Stimulated activated CD4-positive, alpha-beta T cell treated with anti-CD3 and anti-CD28 coated beads, Interleukin-15, amount 100 ng/mL, for 48 hours (primary cell): ENCODE measurements at places on chromosomes 12 and 14.

DNA sequence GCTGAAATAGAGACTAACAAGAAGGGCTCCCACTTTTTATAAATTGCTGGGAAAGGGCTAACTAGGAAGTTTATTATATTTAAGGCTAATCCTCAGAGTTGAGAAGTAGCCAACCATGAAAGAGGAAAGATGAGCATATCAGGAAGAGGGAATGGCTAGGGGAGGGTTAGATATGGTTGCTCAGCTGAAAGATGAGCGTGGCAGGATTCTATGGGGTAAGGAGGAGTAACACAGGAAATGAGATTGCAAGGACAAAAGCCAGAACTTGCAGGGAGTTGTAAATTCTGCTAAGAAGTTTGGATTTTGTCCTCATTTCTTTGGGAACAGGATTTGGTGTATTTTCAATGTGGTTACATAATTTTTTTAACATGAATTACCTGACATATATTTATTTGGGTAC lies 127.4 kb upstream of the ATP2B1 start:
- no peak for DNase-seq

DNA sequence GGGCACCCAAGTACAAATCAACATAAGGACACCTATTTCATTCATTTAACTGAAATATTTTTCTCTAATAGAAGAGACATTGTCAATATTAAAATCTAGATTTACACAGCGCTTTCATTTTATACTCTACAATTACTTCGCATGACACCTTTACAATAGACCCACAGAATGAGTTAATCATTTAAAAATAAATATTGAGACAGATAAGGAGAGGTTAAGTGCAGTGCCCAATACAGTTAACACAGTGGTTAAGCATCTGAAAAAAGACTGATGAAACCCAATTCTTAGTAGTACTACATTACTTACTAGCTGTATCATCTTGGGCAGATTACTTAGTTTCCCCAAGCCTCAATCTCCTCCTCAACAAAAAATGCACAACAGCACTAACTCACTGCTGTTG lies 116.2 kb downstream of the DENND5B start:
- no peak for DNase-seq

GRCh38 chr12:93245543-93245942 lies 132.2 kb upstream of the NUDT4 start:
- DNase-seq, result no peak

DNA sequence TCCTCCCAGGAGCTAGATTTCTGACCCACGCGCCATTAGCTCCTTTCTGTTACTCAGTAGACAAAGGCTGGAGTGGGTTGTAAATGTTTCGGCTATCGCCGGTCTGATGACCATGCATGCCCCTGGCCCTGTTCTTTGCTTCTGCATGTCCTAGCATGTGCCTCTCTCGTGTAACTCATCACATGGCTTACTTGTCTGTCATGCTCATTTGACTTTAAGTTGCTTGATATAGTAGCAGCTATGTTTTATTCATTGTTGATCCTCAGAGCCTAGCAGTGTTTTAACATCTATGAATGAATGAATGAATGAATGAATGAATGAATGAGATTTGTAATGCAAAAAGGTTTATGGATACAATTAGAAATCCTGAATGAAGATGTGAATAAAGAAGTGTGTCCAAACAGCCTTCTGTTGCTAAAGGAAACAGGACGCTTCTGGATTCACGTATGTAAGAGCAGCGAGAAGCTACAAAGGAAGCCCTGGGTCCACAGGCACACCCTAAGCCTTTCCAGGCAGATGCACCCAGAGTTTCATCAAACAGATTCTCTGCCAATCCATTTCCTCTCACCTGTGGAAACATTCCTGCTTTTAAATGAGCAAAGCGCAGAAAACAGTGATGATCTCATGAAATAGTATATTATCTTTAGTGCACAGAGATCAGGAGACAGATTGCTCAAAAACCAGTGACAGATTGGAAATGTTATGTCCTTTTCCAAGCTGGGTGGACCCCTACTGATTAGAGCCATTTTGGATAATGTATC lies 3.4 kb downstream of the GSG1 start:
- no peak for DNase-seq

GRCh38 chr12:104615048-104615561 lies 158.4 kb downstream of the CHST11 start:
- no peak for DNase-seq

- DNase-seq, result no peak
Measured at GRCh38 chr14:68793734-68794129, 865 bp upstream of the ZFP36L1 start.

DNA sequence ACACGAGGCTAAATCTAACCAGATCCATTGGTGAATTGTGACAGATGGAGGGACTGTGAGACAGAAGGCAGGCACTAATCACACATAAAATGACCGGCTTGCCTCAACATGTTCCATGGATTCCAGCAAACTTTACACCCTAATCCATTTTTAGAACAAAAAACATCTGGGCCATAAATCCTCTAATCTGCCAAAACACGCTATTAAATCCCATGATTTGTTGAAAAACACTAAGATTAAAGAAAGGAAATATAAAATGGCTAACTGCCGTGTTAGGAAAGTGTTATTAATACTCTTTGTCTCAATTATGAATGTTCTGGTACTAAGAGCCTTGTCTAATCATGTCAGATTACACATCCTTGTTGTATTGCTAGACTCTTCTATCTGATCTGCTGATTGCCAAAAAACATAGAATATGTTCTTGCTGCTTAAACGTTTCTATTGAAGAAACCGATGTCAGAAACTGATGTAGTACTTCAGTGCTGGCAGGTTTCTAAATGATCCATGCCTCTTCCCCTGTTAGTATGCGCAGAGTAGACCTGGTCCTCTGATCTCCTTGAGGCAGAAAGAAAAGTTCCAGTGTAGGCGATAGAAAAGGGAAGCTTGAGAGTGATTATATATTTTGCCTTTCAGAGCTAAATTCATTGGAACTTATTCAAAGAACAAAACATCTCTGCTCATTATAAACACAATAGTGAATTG lies 384.9 kb downstream of the SOX5 start:
- DNase-seq, result no peak

- no peak for DNase-seq
Measured at GRCh38 chr14:61362072-61362750, 40.8 kb downstream of the PRKCH start.

DNA sequence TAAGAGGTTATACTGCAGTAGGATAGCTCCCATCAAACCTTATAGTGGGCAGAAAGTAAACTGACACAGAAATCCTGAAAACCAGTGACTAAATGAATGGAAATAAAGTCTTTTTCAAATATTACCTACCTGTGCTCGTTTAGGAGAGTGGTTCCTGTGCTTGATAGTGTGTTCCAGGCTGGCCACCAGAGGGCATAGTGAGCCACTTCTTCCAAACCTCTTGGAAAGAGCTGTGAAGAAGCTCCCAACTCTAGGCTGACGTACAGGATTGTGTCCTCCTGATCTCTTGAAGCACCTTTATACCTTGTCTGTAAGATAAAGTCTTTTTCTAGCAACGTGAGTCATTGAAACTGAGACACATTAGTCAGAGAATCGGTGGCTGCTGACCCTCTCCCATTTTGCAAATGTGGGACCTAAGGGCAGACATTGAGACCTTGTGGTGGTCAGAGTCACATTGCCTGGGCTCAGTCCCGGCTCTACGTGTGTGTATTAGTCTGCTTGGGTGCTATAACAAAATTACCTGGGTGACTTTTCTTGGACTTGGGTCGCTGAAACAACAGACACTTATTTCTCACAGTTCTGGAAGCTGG lies 17.6 kb downstream of the TDP1 start:
- peak; percentile 25 for DNase-seq

- DNase-seq, result no peak
Measured at GRCh38 chr14:96806836-96807235, 9.7 kb downstream of the VRK1 start.

DNA sequence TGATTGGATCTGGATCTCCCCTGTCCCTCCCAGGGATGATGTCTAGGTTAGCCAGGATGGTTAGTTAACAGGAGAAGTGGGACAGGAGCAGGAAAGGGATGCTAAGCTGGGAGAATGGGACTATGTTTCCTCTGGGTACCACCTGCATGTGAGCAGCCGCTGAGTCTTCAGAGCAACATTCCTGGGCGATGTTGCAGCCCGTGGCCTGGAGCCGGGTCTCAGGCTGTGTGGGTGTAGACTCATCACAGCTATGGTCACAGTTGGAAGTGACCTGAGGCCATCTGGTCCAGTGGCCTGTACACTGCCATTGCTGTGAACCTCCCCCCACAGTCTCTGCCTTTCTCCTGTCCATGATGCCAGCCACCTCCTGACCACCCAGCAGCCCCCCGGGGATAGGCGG lies 422.6 kb downstream of the DPF3 start:
- DNase-seq, result no peak

DNA sequence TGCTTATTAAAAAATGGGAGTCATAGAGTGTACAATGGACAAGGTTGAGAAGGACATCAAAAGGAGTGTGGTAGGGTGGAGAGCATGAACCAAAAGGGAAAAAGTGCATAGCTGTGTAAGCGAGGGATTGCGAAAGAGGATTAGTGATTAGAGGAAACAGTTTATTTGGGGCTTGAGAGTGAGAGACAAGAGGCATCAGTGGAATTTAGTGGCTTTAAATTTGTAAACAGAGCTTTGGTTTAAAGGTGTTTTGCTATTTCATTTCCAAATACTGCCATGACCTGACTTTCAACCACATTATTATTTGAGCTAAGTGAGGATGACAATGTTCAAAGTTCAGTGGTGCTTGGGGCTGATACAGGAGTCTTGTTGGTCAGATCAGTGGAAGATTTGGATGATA lies 53.4 kb downstream of the SLC16A7 start:
- no peak for DNase-seq

DNA sequence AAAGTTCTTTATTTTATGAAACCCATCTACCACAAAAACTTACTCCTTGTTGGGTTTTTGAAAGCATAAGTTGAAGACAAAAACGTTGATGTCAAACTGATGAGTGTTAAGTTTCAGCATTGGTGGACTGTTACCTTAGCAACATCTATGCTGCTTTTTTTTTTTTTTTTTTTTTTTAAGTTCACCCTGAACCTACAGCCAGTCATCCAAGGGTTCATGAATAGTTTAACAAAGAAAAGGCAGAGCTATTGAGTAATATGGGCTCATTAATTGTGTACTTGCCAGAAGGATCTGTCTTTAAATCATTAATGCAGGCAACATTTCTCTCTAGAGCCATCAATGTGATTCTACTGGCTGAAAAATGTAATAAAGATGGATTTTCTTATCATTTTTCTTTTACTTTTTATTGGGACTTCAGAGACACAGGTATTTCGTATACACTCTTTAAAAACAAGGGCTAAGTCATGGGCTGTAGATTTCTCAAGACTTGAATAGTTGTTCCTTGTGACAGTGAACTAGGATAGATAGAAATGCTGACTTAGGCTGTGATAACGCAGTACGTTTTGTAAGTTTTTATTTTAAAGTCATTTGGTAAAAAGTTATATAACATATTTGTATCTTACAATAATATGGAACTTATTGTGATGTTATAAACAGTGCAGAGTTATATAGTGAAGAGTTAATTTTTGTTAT lies at the start of gene PTPRQ:
Gene PTPRQ, plus strand, starts transcription at position 262 of the 693 bp plus-strand sequence. Its CDS starts 111 bp downstream, at position 373.
- no peak for DNase-seq

DNA sequence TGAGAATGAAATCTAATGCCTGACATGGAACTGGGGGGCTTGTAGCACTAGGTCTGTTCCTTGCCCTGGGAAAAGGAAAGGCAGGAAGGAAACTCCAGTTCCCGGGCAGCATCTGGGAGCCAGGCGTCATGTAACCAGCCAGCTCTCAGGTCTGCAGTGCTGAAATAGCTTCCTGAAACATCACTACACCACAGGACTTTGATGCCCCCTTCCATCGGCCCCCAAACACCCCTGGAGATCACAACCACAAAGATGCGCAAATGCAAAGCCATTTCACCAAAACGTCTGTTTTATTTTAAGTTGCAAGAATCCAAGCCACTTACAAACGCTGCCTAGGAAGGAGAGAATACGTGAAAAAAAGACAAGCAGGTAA lies 40.9 kb downstream of the KCTD10 start:
- DNase-seq, result no peak

GRCh38 chr12:7339675-7340074 lies 35.8 kb downstream of the ACSM4 start:
- DNase-seq, result no peak

DNA sequence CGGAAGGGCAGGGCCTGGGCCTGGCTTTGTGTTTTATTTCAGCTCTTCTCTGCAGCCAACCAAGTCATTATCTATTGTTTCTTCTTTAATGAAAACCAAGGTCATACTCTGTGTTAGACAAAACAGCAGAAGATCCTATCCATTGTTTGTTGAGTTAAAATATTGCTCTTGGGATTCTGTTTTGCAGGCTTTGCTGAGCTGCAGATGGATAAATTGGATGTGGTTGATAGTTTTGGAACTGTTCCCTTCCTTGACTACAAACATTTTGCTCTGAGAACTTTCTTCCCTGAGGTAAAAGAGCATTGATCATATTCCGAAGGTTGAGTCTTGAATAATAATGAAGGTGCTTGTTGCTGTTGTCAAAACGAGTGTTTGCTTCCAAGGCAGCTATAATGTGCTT lies 106.6 kb downstream of the PLXNC1 start:
- DNase-seq, result no peak

DNA sequence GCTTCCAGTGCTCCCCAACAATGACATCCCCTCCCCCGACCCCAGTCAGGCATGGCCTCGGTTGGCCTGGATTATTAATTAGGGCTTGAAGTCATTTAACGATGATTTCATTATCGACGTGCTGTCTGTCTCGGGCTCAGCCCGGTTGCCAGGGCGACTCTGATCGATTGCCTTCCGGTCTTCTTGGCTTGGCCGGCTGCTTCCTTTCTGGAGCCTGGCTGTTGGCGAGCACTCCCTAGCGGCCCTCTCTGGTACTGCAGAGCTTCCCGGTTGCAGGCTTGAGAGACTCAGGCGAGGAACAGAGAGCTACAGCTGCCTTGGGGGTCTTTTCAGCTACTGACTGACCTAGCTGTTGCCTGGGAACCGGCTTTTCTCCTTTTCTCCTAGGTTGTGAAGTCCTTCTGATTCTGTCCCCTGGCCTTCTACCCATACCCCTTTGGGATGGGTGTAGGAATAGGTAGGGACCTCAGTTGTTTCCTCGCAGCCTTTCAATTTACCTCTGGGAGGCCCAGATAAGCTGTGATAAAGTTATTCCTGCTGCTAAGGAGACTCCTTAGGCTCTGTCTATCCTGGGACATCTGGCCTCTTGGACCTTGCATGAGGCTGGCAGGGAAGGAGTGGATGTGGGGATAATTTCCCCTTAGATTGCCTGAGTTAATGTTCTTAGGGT lies 5.5 kb upstream of the CISTR start:
- DNase-seq, result peak; percentile 72

DNA sequence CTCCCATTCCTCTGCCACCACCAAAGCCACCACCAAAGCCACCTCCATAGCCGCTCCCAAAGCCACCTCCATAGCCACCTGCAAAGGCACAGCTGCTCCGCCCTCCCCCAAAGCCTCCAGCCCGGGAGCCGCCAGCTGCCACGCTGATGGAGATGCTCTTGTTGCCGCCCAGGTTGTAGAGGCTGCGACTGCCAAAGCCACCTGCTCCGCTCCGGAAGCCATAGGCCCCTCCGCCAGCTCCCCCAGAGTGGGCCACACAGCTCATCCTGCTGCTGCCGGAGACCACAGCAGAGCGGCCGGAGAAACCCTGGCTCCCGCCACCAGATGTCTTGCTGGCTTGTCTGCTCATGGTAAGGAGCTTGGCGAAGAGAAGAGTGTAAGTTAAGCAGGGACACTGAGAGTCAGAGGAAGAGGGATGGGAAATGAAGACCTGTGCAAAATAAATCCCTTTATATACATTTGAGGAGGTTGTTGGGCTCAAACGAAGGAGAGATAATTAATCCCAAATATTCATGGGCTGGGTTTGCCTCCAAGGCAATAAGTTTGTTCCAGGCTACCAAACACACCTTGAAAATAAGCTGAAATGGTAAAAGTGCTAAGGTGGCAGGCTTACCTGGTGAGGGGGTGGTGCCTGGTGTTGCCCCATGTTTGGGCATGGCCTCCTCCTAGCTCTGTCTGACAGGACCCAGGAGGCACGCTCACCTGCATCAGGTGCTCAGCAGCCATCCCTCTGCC lies at the start of gene KRT3:
Gene KRT3, minus strand, starts transcription at position 424 of the 735 bp plus-strand sequence. Its CDS starts 75 bp downstream, at position 349.
- DNase-seq, result no peak
